ENCODE measurements at places on chromosomes 1 and 21.

DNA sequence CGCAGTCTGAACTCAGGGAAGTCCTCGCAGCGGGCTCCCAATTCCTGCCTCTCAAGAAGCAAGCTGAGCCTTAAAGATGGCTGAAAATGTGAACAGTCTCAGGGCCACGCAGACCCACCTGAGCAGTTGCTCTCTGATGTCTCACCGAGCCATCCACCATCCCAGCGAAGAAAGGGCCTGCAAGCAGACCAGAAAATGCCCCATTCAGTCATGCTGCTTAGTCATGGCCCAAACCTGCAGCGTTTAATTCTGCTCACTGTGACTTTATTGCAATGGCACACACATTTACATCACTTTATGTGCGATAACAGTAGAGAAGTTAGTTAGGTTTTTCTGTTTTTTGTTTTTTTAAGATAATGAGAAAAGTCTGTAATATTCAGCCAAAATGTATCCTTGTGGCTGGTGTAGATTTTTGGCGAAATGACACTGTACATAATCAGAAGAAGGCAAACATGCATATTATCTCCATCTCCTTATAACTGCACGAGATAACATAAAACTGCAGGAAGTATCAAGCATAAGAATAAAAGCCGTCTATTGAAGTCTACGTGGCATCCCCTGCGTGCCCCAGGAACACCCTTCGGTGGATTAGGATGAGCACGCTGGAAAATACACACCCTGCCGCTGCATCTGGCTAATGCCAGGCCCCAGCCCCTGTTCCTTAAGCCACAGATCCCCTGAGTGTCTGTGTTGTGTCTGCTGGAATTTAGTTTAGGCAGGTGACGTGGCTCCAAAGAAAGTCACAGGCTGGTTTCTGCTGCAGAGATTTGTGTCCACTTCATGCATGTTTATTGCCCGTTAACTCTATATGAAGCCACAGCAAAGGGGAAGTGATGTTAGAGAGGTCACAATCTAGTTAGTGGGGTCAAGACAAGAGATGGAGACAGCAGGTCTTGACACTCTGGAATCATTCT is 119.8 kb upstream of the IRF2BP2 start:
- DNase-seq: no peak

DNA sequence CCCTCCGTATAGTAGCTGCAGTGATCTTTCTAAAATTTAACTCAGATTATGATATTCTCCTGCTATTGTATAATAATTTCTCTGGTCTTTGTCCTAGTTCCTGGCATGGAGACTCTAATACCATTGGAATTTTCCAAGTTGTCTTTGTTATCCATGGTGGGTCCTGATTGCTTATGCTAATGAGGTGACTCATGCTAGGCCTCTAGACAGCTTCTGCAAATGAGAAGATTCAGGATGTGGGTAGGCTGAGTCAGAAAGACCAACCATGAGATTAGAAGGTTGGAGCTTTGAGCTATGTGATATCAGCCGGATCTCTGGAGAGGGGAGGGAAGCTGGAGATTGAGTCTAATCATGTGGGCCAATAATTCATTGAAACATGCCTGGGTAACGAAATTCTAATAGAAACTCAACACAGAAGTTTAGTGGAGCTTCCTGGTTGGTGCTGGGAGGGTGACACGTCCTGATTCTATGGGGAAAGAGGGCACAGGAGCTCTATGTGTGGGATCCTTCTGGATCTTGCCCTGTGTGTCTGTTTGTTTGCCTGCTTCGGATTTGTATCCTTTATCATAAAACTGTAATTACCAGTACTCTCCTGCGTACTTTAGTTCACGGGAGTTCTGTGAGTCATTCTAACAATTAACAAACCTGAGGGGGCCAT is 73.2 kb upstream of the CNIH3 start:
- DNase-seq: no peak

DNA sequence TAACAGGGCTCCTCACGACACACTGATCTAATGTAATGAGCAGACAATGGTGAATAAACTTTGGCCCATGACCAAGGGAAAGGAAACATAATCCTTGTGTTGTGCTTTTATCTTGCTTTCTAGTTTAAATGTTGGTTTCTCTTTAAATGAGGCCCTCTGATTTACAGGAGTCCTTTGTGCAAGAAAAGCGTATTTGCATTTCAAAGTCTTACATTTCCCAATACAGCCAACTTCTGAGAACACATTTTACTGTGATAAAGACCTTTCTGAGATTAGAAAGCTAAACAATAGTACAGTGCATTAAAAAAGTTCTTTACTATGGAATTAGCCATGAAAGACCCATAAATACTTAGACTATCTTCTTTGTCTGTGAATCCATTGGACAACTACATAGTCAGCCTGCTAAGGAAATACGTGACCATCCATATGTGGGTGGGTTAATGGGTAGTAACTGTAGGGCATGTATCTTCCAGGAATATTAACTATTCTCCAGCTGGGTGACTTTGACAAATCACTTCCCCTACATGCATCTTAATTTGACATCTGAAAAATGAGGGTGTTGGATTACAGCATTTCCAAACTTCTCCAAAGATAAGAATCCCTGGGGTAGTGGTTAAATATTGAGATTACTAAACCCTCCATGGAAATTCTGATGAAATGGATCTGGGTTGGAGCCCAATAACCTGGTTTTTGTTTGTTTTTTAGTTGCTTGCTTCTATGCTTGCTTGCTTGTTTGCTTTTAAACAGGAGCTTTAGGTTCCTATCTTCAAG is 50.3 kb upstream of the USP1 start:
- DNase-seq: no peak

DNA sequence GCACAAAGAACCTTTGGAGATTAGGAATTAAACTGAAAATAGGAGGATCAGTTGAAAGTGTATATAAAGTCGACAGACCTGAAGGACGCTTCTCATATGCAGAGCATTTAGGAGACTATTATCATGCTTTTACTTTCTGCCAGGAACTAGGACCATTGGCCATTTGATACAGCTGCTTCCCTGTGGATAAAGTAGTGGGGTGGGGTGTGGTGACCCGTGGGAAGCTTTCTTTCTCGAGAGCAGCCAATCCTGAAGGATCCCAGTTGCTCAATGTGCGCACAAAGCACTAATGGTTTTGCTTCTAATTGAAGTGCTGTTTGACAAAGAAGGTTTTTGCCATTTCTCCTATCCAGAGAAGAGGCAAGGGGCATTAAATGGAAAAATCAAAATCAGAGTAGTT is 14.9 kb upstream of the CD55 start:
- DNase-seq: no peak

DNA sequence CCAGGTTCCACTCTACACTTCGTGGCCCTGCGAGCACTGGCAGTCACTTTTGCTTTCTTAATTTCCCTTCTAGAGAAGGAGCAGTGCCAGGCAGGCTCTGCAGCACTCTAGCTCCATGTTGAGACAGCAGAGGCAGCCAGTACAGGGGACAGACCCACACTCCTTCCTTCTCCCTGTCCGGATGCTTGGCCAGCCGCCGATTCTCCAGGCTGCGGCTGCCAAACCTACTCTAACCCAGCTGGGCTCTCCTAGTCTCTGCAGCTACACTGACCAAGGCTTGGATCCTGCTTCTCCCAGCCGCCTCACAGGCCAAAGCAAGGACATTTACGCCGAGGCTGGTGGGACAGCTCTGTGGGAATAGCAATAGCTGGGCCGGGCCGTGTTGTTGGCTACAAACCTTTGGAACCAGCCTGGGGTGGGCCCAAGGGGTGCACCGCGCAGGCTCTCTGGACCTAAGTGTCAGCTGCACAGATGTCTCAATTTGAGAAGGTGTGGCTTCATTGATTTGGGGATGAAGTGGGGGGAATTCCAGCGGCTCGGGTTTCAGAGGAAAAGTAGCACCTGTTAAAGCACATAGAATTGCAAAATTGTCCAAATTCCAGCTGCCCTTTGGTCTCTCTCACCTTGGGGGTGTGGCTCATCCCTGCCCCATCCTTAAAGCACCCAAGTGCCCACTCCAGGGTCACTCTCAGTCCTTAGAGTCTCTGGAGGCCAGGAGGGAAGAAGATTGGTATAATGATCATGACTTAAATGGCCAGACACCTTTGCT is 3.2 kb downstream of the BARHL2 start:
- no peak for DNase-seq

GRCh38 chr1:228000836-228001563 is 5.8 kb upstream of the WNT3A start:
- no peak for DNase-seq

DNA sequence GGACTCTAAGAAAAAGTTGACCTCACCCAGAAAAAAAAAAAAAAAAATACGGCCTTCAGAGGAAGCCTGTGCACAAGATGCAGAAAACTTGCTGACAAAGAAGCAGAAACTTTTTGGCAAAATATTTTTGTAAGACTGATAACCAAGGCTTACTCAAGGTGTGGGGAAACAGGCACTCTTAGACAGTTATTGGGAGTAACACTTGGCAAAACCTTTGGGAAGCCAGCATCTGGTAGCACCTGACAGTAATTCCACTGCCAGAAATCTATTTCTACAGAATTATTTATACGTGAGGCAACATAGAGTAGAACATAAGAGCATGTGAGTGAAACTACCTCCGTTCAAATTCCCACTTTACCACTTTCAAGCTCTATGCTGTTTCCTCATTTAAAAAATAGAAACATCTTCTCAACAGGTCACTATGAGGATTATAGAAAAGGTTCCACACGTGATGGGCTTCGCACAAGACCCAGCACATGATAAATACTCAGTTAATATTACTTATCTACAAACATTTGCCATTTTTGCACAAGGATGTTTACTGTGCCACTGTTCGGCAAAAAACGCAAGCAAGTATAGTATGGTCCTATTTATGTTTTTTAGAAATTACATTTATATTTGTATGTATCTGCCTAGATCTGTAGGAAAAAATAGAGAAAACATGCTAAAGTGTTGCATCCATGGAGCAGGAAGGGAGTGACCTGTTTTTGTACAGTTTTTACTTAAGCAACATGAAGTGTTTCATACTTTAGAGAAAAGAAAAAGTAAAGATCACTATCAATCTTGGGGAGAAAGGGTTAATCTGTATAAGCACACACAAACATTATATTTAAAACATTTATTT is 22.2 kb downstream of the MRPL39 start:
- DNase-seq: no peak

DNA sequence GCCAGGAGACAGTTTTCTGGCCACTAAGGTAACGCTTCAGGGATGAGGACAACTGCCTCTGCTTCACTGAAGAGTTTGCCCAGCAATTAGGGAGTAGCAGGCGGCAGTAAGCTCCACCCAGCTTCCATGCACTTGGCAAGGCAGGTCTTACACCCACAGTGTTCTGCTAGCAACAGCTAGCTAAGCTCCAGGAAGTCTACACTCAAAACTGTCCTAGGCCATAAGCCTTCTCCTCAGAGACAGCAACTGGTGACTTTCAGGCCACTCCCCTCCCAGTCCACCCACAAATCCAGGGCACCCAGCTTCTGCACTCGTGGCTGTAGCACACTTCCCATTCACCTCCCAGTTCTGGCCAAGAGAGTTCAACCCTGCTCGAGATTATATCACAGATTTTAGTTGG is 47.3 kb downstream of the KMO start:
- no peak for DNase-seq

- no peak for DNase-seq
These were observed at the start of gene TMEM79 for GRCh38 chr1:156284112-156284511. TMEM79 (plus strand) TSS chr1:156284325; CDS start chr1:156285227, 902 bp downstream.

GRCh38 chr1:155323729-155324036 is 3.0 kb downstream of the RUSC1 start:
- DNase-seq: peak; percentile 59

GRCh38 chr1:165631342-165632151 is 513 bp downstream of the MGST3 start:
- no peak for DNase-seq

DNA sequence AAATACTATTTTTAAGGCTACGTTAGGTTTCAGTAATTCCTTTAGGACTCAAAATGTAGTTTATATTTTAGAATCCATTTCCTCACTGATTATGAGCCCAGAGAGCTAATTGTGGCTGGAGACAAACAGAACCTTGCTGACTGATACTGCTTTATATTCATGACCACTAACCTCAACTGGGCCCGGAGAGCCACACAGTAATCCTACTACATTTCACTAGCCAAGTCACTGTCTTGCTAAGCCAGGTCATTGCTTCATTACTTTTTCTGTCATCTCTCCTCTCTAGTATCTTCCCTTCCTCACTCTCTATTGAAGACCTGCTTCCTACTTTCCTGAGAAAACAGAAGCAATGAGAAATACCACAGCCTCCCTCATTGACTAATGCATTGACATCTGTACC is 24.7 kb downstream of the IL23R start:
- no peak for DNase-seq

- no peak for DNase-seq
These were observed 21.9 kb downstream of the ERRFI1 start for GRCh38 chr1:8004113-8004802.

- peak; percentile 2 for DNase-seq
These were observed 45.5 kb downstream of the LPAR3 start for GRCh38 chr1:84847253-84848250.

DNA sequence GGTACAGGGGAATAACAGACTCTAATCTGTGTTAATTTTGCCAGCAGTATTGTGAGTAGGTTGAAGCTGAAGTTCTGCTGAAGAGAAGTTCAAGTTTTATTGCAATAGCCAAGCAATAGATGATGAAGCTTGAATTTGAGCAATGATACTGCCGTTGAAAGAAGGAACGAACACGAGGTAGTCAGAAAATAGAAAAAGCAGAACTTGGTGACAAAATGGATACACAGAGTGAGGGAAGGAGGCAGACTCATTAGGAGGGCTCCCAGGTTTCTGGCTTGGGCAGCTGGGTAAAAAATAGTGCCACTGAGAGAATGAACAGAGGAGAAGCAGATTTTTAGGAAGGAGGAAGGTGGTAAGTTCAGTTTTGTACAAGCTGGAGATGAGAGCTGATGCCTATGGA is 22.3 kb upstream of the AGO1 start:
- no peak for DNase-seq

DNA sequence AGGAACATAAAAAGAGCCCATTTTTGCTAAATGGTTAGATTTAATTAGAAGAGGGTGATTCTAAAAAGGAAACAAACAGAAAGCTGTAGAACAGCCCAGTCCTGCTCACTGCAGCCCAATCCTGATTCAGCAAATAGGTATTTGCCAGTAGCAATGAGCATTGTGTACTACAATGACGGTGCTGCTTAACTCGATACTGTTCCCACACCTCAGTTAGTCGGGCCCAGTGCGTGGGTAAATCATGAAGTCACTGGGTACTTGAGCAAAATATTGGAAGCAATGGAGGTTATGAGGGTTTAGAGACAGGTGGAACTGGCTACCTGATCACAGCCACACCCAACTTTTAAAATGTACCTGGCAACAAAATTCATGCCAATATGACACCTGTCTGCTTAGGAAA is 101.5 kb upstream of the ADGRL2 start:
- DNase-seq: no peak

GRCh38 chr1:9294910-9295636 is 2.4 kb downstream of the SPSB1 start:
- no peak for DNase-seq

DNA sequence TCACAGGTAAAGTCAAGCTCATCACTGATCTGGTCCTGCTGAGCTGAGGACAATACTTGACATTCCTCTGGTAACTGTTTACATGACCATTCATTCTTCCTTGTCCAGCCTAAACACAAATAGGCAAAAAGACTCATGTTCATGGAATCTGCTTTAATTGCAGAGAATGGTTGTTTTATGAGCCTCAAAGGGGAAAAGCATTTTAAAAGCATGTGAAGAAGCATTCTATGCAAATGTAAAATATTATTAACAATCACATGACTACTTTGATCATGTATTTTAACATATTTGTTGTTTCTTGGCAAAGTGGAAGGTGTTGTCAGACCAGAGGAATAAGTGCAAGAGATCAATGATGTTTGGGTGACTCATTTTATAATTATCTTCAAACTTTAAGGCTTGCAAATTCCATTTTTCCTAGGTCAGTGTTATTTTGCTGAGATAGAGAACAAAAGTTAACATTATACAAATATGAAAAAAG is 133.7 kb downstream of the RUNX1 start:
- DNase-seq: no peak

- DNase-seq: no peak
These were observed 590.3 kb downstream of the PTPRU start for GRCh38 chr1:29826646-29827045.

Data from T-cell (primary cell).